ENCODE measurements at places on chromosomes 7 and 10.

- no peak for DNase-seq
These were observed 87.9 kb downstream of the HIF1AN start for GRCh38 chr10:100623521-100624230.

DNA sequence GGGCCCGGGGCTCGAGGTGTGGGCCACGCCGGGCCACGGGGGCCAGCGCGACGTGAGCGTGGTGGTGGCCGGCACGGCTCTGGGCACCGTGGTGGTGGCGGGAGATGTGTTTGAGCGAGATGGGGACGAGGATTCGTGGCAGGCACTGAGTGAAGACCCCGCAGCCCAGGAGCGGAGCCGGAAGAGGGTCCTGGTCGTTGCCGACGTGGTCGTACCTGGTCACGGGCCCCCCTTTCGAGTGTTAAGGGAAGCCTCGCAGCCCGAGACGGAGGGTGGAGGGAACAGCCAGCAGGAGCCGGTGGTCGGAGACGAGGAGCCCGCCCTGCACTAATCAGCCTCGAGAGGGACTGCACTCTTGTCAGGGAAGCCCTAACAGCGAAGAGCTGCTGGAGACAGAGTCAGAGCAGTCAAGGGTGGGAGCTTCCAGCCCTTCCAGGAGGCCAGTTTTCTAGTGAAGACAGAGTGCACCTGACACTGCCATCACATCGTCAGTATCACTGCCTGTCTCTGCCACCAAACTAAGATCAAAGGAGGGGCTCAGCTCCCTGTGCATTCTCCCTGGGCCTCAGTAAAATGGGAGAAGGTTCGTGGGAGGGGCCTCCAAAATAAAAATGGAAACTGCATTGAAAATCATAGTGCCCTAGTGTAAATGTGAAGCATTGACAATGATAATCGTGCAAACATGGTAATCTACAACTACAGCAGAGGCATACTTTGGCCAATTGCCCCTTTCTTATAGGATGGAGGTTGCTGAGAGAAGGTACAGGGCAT is 1.3 kb downstream of the MBLAC1 start:
- peak; percentile 54 for DNase-seq

- DNase-seq = peak; percentile 66
These were observed 35.8 kb upstream of the GRID1 start for GRCh38 chr10:86402283-86402941.

- no peak for DNase-seq
These were observed 88.7 kb downstream of the LARP4B start for GRCh38 chr10:842795-843194.

DNA sequence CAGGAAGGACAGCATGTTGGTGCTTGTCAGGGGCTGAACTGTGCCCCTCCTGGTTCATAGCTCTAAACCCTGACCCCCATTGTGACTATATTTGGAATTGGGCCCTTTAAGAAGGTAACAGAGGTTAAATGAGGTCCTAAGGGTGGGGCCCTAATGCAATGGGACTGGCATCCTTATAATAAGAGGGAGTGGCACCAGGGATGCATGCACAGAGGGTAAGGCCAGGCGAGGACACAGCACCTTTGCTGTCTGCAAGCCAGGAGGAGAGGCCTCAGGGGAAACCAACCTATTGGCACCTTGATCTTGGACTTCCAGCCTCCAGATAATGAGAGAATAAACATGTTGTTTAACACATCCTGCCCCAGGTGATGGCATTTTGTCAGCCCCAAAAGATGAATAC is 61.3 kb upstream of the EBF3 start:
- peak; percentile 9 for DNase-seq

DNA sequence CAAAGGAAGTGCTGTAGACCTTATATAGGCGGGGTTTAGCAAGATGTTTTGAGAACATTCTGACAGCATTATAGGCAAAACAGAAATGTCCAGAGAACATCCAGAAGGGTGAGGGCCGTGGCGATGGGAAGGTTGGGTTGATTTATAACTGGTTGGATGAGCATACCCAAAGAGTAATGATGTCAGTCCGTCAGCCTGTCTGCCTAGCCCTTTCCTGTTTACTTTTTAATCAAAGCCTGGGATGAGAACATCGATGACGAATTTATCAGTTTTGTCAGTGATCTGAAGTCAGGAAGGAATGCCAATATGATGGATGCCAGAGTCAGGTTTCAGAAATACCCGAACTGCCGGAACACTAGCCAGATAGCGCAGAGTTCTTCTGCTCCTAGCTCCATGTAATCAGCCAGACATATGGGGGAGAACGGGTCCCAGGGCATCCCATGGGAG is 33.8 kb upstream of the TRIM8 start:
- no peak for DNase-seq

- no peak for DNase-seq
These were observed 12.1 kb downstream of the BMPR1A start for GRCh38 chr10:86768412-86769062.

DNA sequence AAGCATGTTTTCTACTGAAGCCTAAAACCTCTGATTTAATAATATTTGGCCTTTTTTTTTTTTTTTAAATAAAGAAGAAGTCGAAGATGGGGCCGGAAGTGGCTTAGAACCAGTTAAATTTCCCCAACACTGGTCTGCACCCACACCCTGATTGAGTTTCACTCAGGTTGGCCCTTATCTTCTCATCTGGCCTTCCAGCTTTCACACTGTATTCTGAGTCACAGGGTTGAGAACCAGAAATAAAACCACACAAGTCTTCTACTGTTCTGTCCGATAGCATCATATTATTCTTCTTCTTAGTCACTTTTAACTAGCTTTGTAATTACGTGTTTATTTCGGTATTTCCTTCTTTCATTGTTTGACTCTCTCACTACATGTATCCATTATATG is 9.9 kb downstream of the ZNF365 start:
- no peak for DNase-seq

DNA sequence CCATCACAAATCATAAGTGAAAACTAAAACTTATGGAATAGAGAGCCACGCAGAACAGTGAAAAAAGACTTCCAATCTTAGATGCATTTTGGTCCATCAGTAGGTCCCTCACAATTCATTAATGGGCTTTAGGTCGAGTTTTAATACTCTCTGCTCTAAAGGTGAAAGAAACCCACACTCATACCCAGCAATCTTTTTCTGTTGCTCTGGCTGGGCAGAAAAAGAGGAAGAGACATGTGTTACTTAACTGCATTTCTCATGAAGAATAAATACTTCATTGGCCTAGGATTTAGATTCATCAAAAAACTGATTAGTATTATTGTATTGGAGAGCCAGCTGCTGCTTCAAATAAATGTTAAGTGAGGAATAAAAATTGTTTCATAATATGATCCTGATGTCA is 645.7 kb downstream of the PHTF2 start:
- DNase-seq = no peak

DNA sequence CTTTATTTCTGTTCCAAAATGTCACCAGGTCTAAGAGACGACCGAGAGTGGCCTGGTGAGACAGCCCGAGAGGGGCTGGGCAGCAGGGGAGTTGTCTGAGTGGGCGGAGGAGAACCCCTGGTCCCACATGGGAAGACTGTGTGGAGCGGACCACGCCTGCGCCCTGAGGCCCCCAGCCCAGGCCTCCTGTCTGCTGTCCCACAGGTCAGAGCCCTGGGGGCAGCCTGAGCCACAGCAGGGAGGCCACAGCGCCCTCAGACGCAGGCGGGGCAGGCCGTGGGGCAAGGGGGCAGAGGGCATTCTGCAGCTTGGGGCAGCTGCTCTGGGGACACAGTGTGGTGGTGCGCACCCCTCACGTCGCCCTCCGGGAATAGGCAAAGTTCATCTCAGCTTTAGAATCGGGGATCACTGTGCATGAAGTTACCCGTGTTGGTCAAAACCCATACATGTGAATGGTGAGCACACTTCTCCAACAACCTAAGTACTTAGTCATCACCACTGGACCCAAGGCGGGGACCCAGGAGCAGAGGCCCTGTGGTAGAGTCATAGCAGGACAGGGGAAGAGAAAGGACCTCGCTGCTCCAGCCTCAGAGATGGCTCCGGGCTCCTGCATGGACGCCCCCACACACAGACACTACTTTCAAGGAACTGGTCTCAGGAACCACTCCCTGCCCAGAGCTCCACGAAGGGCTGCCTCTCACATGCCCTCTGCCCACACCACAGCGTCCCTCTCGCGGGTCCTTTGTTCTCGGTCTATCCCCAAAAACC is 214.7 kb downstream of the ELFN1 start:
- DNase-seq = no peak

DNA sequence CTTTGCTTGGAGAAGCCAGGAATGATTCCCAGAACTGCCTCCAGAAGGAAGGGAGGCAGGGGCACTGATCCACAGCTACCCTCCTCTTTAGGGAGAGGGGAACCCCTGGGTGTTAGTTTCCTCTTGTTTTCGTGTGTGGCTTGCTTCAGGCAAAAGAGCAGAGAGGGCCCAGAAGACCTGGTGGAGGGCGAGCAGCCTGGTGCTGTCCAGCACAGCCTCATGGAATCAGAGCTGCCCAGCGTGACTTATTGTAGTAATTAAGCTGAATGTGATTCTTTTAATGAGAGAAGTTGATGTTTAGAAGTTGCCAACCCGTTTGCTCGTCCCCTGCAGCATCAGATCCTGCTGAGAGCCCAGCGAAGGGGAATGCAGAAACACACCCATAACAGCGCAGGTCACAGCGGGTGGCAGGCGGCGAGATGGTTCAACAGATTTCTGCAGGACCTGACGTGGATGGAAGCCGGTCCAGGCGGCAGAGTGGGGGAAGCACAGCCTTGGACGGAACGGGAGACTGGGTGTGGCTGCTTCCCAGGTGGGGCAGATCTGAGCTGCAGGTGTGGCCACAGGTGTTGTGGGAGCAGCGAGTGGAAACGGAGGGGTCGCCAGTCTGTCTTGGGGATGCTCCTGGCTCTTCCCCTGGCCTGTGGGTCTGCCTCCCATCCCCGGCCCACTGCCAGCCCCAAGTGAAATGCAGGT is 53.7 kb upstream of the SHH start:
- no peak for DNase-seq

DNA sequence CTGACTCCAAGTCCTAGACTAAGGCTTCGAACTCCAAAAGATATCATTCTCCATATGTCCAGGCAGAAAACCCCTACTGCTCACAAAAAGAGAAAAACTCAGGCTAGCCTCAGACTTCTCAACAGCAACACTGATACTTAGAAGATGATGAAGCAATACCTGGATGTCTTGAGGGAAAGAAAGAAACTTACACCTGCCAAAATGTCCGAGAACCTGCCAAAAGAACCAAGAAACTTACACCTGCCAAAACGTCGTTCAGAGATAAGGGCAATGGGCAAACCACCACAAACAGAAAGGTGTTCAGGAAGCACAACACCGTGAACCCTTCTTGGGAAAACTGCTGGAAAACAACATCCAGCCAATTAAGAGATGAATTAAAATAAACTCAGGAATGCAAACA is 15.3 kb downstream of the ABLIM1 start:
- no peak for DNase-seq

DNA sequence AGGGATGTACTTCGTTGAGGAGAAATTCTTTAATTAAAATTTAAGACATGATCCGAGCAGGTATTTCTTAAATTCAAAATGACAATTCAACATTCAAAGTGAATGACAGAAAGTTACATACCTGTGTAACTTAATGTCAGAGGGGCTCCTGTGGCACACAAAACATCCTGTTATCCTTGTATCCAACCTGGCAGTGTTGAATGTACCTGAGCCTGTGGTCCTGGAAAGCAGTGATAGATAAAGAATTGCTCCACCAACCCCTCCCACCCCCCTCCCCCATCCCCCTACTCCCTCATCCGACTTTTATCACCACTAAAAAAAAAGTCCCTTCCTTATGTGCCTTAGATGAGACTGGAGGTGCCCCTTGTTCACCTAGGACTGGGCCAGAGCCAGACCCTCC is 119.4 kb upstream of the ADCY1 start:
- no peak for DNase-seq

- DNase-seq = no peak
These were observed 51.5 kb downstream of the HK1 start for GRCh38 chr10:69329721-69330178.

- no peak for DNase-seq
These were observed 40.8 kb upstream of the CTBP2 start for GRCh38 chr10:125201108-125201524.

- no peak for DNase-seq
These were observed 22.0 kb downstream of the SLC18A2 start for GRCh38 chr10:117262903-117263293.

GRCh38 chr10:1612908-1613307 is 124.4 kb downstream of the ADARB2 start:
- DNase-seq = no peak

- DNase-seq = no peak
These were observed 85.0 kb upstream of the ZNF800 start for GRCh38 chr7:127477295-127478023.

DNA sequence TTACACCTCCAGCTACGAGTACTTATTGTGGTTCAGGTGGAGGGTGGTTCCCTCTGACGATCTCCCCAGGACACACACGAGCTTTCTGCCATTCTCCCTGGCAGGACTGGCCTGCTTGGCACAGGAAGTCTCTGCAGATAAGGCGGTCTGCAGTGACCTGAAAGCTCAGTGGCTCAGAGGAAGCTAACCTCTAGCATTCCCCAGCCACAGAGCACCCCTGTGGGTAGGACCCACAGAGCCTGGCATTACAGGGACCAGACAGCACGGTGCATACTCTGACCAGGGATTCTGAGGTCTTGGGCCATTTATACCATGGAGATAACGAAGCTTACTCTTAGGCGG is 1.9 kb upstream of the GPR146 start:
- no peak for DNase-seq

DNA sequence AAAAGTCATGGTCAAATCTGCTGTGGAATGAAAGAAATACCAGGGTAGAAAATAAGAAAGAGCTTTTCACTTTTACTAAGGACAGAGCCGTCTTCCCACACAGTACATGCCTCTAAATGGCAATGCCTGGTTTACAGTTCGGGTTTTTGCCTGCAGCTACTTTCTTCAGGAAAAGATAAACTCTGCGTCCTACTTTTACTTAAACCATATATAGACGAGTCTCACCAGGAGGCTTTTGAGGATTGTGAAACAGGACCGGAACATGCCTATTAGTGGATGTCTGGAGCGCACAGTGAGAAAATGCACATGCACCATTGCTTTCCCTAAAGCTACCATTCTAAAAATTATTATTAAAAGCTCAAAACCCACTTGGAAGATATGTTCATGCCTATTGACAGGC is 70.5 kb downstream of the KLF6 start:
- no peak for DNase-seq

DNA sequence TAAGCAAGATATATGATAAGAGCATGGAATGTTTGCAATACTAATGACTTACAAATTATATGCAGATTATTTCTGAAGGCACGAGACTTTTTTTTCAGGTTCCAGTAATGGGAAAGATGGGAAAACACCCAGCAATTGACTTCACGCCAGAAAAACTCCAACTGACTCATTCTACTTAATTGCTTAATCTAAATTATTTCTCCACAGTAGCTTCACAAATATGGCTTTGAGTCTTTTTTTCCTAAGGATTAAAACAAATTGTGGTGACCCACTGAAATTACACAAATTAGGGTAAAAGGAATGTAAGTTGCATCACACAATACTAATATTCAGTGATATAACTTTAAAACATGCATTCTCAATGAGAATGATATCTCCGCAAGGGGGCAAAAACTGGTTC is 138.7 kb downstream of the GNAI1 start:
- no peak for DNase-seq

DNA sequence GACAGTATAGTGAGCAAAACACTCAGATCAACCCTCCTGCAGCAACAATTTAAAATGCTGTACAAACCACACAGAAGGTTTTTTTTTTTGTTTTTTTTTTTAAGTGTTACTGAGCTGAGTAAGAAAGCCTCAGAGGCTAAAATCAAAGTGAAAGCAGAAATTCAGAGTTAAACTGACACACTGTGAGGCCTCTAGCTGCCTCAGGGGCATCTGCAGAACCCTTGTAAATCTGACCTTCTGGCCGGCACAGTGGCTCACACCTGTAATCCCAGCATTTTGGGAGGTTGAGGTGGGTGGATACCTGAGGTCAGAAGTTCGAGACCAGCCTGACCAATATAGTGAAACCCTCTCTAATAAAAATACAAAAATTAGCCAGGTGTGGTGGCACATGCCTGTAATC is 7.4 kb upstream of the GNA12 start:
- no peak for DNase-seq

Data from femur (tissue), 1 donor.